ENCODE measurements at places on chromosomes 4 and X. TPM values are rescaled to one million over a fixed set of nuclear protein-coding genes. Genes with fewer than 3 reads are reported as not detected.

Gene WDR17
- 0.83 TPM for total RNA-seq

Gene TXK
- total RNA-seq: 1.2 TPM

Gene DRD5
- total RNA-seq: not detected

Gene SPIN2A
- total RNA-seq: 0.30 TPM

Gene MTMR8
- 0.73 TPM for total RNA-seq

- no peak for DNase-seq
These were observed 120.2 kb upstream of the NDST4 start for GRCh38 chr4:115233600-115233999.

GRCh38 chrX:24694825-24695224 lies 1.1 kb downstream of the POLA1 start:
- no peak for DNase-seq

GRCh38 chr4:181677201-181677600 lies 566.0 kb upstream of the TENM3 start:
- DNase-seq: no peak

- no peak for DNase-seq
These were observed 189.8 kb upstream of the ANK2 start for GRCh38 chr4:112859456-112860184.

DNA sequence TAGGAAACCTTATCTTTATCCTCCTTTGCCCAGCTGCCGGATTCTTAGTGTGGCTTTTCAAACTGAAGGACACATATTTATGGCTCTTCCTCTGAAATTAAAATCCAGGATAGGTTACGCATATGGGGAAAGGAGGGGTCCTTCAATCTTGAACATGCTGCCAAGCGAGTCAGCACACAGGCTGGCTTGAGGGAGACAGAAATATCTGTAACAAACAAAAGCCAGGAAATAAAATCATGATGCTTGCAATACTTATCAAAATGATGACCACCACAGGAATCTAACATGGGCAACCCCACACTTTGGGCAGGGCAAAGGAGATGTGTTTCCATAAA lies 196.4 kb upstream of the LDB2 start:
- DNase-seq: no peak

- no peak for DNase-seq
These were observed 145.4 kb downstream of the STIM2 start for GRCh38 chr4:27005905-27006590.

DNA sequence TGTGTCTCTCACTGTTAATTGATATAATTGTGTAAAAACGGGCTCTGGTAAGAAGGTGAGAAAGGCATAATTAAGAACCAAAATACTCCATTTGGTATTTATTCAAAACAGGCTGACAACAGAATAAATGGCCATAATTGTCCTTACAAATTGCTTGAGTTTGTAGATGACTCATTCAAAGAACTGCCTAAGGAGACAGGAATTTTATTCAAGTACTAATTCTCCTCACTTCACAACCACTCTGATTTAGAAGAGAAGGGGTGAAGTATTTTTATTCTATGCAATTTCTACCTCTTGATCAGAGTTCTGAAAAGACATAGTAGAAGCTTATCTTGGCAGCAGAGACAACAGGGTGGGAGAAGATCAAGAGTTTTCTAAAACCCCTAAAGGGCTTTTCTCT lies 43.1 kb downstream of the ATP11C start:
- DNase-seq: no peak

- DNase-seq: no peak
These were observed 84.9 kb downstream of the MAML3 start for GRCh38 chr4:140069066-140069465.

GRCh38 chr4:95599777-95600400 lies 51.1 kb upstream of the UNC5C start:
- no peak for DNase-seq

DNA sequence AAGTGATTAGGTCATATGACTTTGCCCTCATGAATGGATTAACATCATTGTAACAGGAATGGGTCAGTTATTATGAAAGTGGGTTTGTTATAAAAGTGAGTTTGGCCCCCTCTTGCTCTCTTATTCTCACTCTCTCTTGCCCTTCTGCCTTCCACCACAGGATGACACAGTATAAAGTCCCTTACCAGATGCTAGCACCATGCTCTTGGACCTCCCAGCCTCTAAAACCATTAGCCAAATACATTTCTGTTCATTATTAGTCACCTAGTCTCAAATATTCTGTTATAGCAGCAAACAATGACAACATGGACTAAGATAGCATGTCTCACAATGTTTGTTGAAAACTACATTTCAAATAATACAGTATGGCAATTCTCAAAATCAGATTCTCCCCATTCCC lies 59.7 kb downstream of the RWDD4 start:
- no peak for DNase-seq

All from cardiac septum (tissue), 1 donor.